ENCODE measurements at places on chromosomes 1 and 21. TPM values are rescaled to one million over a fixed set of nuclear protein-coding genes. Genes with fewer than 3 reads are reported as not detected.

RPTN gene
- total RNA-seq: not detected

FAM72A gene
- 28.5 TPM for total RNA-seq

CHIA gene
- total RNA-seq: not detected

FCN3 gene
- not detected for total RNA-seq

FNDC5 gene
- total RNA-seq: not detected

- H3K4me3 ChIP-seq: no peak overlapping the region
- no peak for DNase-seq
- no peaks in the 10 kb centered on the region for H3K36me3 ChIP-seq
- peaks cover 16% of the 10 kb centered on the region for H3K4me1 ChIP-seq
Observed at GRCh38 chr1:232622378-232622777, 7.6 kb downstream of the SIPA1L2 start.

- no peak overlapping the region for H3K27ac ChIP-seq
- H3K36me3 ChIP-seq: no peaks in the 10 kb centered on the region
- H3K27me3 ChIP-seq: peaks cover 23% of the 10 kb centered on the region
- DNase-seq: no peak
- no peaks in the 10 kb centered on the region for H3K4me1 ChIP-seq
- H3K4me3 ChIP-seq: no peak overlapping the region
Observed at GRCh38 chr1:157700305-157700704, 264 bp downstream of the FCRL3 start.

GRCh38 chr1:234667600-234668576 is 57.9 kb upstream of the IRF2BP2 start:
- no peak overlapping the region for H3K27ac ChIP-seq
- no peaks in the 10 kb centered on the region for H3K27me3 ChIP-seq
- H3K4me1 ChIP-seq: peaks cover 11% of the 10 kb centered on the region
- H3K4me3 ChIP-seq: no peak overlapping the region

DNA sequence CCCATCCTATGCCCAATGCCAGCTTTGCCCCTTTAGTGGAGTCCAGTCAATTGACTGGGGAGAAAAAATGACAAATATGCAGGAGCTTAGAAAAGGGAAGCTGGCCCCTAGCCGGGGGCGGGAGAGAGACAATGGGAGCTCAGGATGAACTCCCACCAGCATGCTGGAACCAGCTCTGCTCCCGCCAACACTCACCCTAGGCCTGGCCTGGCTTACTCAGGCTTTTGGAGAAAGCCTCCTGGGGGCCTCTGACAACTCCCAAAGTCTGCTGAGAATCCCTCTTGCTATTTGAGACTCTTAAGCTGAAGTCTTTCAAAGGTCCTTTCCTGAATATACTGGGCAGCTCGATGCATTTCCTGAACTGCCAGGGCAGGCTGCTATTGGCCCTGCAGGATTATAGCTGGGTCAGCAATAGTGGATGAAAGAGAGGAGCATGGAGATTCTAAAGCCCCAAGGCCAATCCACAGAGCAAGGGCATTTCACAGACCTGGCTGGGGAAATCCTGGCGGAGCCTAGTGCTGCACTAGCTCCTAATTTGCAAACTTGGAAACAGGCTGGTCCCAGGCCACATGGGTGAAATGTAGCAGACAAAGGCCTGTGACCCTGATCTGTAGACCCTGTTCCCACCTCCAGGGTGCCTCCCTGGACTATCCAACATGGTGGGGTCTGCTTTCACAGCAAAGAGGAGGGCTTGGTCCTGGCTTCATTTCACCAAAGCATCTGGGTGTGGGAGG is 35.7 kb upstream of the CLSTN1 start:
- H3K36me3 ChIP-seq: peaks cover 6% of the 10 kb centered on the region
- DNase-seq: no peak
- no peaks in the 10 kb centered on the region for H3K27me3 ChIP-seq

- H3K27ac ChIP-seq: no peak overlapping the region
- H3K27me3 ChIP-seq: no peaks in the 10 kb centered on the region
- H3K4me3 ChIP-seq: no peak overlapping the region
- H3K4me1 ChIP-seq: peaks cover 11% of the 10 kb centered on the region
Observed at GRCh38 chr1:24725209-24725651, 20.0 kb upstream of the CLIC4 start.

DNA sequence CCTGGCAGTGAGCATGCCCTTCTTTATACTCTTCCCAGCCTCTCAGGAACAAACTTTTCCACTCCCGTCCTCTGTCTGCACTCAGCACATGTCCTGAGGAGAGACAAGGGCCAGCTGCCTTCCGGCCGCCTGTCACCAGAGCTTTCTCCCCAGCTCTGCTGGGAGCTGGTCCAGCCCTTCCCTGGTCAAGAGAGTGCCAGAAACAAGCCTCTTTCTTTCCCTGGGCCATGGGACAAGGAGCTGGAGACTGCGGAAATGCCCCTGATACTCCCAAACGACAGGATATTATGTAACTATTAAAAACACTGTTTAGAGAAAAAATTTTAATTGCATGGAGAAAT is 10.4 kb downstream of the LAMB3 start:
- peaks cover 3% of the 10 kb centered on the region for H3K4me1 ChIP-seq
- H3K36me3 ChIP-seq: no peaks in the 10 kb centered on the region
- H3K4me3 ChIP-seq: no peak overlapping the region
- H3K27me3 ChIP-seq: no peaks in the 10 kb centered on the region
- no peak overlapping the region for H3K27ac ChIP-seq

GRCh38 chr1:198467342-198467741 is 73.1 kb downstream of the ATP6V1G3 start:
- no peak overlapping the region for H3K27ac ChIP-seq
- H3K4me1 ChIP-seq: peaks cover 12% of the 10 kb centered on the region
- DNase-seq: no peak
- H3K4me3 ChIP-seq: no peak overlapping the region

- H3K4me1 ChIP-seq: no peaks in the 10 kb centered on the region
- peaks cover 9% of the 10 kb centered on the region for H3K36me3 ChIP-seq
- peak; percentile 78 for DNase-seq
- H3K4me3 ChIP-seq: no peak overlapping the region
- H3K27me3 ChIP-seq: no peaks in the 10 kb centered on the region
Observed at GRCh38 chr1:212012034-212012740, 23.2 kb downstream of the INTS7 start.

DNA sequence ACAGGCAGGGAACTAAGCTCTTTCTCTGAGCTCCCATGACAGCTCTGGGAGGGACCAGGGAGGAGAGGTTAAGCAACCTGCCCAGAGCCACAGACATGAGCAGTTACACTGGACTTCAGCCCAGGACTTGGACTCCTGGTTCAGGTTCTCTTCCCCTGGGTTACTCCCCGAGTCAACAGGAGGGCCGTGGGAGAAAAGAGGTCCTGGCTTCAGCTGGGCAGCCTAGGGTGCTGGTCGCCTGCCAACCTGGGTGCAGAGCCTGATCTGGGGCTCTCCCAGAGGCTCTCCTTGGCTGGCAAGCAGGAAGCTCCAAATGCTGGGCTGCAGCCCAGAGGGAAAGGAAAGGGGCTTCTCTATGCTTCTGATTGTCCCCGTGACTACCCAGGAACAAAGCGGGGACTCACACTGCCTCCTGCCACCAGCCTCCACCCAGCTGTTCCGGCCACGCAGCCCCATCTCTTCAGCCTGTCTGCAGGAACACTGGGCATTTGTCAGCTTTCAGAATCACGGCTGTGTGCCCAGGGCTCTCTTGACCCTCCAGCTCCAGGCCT is 141.8 kb downstream of the HIVEP3 start:
- no peaks in the 10 kb centered on the region for H3K27me3 ChIP-seq
- H3K27ac ChIP-seq: no peak overlapping the region
- no peaks in the 10 kb centered on the region for H3K36me3 ChIP-seq
- no peak overlapping the region for H3K4me3 ChIP-seq
- H3K4me1 ChIP-seq: peaks cover 8% of the 10 kb centered on the region
- DNase-seq: no peak

- peak; percentile 66 for DNase-seq
- peak overlapping the region; percentile 49 for H3K27ac ChIP-seq
- H3K27me3 ChIP-seq: no peaks in the 10 kb centered on the region
- peaks cover 3% of the 10 kb centered on the region for H3K36me3 ChIP-seq
Observed at GRCh38 chr1:36322786-36323635, 434 bp downstream of the EVA1B start.

DNA sequence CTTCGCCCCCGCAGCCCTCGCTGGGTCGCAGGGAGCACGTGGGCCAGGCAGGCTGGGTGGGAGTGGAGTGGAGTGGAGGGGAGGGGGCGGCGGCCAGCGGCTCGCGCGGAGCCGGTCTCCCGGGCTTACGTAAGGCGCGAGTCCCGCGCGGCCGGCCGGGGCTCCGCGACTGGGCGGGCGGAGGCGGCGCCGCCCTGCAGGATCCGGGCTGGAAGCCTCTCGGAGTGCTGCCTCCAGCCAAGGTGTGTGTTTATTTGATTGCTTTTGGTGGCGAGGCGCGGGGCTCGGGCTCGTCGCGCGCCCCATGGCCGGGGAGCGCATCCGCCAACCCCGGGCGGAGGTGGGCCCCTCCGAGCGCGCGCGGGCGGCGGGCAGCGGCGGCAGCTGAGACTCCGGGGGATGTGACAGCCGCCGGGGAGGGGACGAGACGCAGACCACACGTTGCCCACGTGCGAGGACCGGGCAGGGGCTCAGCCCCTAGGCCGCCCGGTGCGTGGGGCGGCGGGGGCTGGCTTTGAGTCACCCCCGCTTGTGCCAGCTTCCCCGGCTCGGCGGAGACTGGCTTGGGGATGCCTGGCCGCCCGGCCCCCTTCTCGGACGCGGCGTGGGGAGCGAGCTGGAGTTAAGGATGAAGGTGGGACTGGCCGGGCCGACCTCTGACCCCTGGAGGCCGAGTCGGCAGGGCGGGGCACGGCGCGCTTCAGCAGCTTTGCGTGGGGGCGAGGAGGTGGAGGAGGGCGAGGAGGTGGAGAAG is 402 bp upstream of the AK4 start:
- H3K27ac ChIP-seq: peak overlapping the region; percentile 28
- peaks cover 31% of the 10 kb centered on the region for H3K27me3 ChIP-seq
- H3K4me1 ChIP-seq: peaks cover 14% of the 10 kb centered on the region
- DNase-seq: peak; percentile 53
- H3K36me3 ChIP-seq: no peaks in the 10 kb centered on the region
- H3K4me3 ChIP-seq: peak overlapping the region; percentile 76

DNA sequence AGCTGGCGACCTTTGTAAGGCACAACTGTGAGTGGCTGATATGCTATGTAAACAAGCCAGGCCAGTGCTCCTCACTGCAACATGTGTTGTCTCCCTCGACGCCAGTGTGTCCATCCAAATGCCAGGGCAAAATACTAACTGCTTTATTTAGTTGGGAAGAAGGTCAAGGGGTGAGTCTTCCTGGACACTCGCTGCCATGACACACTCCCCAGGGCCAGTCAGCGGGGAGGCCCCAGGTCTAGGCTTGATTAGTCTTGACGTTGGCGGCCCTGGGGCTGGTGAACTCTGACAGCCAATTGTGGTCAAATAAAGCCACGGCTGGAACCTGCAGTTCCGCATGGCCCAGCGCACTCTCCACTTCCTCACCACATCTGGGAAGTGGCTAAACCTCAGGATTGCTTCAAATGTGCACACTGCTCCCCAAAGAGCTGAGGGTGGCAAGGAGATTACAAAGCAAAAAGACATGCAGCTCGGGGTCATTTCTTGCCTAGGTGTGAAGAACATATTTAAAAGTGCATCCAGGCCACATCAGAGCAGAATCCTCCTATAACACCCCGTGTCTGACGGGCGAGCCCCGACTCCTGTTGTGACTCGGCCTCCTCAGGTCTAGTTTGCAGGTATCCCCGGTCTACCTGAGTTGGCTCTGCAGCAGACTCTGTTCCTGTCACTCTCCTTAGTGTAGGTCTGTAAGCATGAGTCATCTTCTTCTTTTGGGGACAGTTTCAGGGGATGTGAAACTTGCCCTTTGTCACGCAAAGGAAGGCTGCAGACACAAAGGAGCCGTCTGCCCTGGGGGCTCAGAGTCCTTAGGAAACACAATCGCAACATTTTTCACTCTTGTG is 183.5 kb downstream of the RUNX1 start:
- H3K27me3 ChIP-seq: no peaks in the 10 kb centered on the region
- peaks cover 64% of the 10 kb centered on the region for H3K4me1 ChIP-seq
- H3K36me3 ChIP-seq: peaks cover 73% of the 10 kb centered on the region

DNA sequence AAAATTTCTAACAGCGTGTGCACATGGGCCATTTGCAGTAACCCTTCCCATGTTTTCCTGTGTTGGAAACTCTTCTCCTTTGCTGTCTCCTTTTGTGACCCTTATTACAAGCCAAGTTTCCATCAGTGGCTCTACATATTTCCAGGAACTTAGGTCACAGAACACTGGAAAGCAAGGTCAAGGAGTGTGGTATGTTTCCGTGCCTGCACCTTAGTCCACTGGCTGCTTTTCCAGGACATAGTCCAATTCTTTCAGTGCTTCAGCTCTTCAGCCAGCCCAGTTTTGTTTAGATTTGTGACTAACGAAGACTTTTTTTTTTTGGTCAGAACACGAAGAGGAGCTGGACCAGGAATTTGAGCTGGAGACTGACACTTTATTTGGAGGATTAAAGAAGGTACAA is 33.8 kb downstream of the HHAT start:
- no peak overlapping the region for H3K27ac ChIP-seq
- no peaks in the 10 kb centered on the region for H3K36me3 ChIP-seq
- no peak for DNase-seq

- H3K27ac ChIP-seq: no peak overlapping the region
- H3K4me3 ChIP-seq: no peak overlapping the region
- no peak for DNase-seq
- peaks cover 15% of the 10 kb centered on the region for H3K4me1 ChIP-seq
Observed at GRCh38 chr1:224196813-224197600, 14.0 kb downstream of the DEGS1 start.
